NCI-H2029 (cell line): ENCODE measurements at places on chromosomes 11 and 22.

GRCh38 chr11:7573558-7574296 is 59.9 kb downstream of the PPFIBP2 start:
- DNase-seq = no peak

DNA sequence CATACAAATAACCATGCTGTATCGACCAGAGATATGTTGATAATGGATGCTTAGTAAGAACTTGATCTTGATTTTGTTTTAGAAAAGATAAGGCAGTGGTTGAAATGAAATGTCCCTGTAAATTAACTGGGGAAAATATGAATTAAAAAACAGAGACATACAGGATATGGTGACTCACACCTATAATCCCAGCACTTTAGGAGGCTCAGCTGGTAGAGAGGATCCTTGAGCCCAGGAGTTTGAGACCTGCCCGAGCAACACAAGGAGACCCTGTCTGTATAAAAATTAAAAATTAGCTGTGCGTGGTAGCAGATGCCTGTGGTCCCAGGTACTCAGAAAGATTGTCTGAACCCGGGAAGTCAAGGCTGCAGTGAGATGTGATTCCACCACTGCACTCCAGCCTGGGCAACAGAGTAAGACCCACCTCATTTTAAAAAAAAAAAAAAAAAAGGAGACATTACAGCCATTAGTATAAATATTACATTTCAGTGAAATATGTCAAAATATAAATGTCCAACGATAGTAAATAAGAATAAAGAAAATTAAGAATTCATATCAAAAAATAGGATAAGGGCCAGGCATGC is 4.6 kb downstream of the PICALM start:
- no peak for DNase-seq

- DNase-seq = no peak
Measured at GRCh38 chr22:39908136-39908535, 7.3 kb downstream of the GRAP2 start.

- no peak for DNase-seq
Measured at GRCh38 chr11:122696662-122697061, 41.1 kb downstream of the UBASH3B start.

DNA sequence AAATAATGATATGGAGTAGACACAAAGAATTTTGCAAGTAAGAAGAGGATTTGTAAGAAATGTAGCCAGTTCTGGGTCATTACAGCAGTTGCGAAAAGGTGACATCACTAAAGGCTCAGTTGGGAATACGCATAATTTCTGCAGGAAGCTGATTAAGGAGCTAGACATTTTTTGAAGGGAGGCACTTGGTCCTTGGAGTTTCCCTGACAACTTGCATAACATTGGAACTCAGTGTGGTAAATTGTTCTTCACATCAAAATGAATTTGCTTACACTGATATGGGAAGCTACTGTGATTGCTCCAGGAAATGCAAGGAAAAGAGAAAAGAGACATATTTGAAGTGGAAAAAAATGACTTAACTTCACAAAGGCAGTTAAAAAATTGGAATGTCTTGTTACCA is 626.1 kb downstream of the NELL1 start:
- no peak for DNase-seq

DNA sequence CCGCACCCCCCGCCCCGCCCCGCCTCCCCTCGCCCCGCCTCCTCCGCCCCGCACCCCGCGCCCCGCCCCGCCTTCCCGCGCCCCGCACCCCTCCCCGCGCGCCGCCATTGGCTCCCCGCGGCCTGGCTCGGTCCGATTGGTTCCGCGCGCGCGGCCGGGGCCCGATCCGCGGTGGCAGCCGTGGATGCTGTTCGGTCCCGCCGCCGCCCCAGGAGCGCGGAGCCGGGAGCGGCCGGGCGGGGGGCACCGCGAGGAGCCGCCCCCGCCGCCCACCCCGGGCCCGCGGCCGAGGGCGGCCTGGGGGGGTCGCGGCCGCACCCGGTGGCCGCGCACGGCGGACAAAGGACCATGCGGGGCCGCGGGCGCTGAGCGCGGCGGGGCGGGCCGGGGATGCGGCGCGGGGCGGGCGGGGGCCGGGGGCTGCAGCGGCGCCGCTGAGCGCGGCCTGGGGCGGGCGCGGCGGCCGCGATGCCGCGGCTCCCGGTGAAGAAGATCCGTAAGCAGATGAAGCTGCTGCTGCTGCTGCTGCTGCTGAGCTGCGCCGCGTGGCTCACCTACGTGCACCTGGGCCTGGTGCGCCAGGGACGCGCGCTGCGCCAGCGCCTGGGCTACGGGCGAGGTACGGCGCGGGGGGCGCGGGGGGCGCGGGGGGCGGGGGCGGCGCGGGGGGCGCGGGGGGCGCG is at the start of gene B4GALNT4:
B4GALNT4 (plus strand) TSS at position 164 of the 683 bp plus-strand sequence; CDS start at position 469, 305 bp downstream.
- DNase-seq = peak; percentile 10

DNA sequence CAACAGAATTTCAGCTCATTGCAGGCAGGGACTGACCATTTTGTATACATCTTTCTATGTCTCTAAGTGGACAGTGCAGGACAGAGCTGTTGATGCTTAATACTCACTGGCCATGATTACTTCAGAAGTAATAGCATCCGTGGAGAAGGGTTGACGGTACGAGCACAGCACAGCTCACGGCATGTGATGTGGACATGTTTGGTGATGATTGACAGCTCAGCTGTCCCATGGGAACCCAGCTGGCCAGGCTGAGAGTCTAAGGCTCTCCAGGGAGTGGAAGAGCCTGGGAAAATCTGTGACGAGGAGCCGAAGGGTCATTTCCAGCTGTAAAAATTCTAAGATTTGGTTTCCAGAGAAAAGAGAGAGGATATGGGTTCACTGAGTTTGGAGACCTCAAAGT is 198.2 kb downstream of the SNX19 start:
- no peak for DNase-seq

DNA sequence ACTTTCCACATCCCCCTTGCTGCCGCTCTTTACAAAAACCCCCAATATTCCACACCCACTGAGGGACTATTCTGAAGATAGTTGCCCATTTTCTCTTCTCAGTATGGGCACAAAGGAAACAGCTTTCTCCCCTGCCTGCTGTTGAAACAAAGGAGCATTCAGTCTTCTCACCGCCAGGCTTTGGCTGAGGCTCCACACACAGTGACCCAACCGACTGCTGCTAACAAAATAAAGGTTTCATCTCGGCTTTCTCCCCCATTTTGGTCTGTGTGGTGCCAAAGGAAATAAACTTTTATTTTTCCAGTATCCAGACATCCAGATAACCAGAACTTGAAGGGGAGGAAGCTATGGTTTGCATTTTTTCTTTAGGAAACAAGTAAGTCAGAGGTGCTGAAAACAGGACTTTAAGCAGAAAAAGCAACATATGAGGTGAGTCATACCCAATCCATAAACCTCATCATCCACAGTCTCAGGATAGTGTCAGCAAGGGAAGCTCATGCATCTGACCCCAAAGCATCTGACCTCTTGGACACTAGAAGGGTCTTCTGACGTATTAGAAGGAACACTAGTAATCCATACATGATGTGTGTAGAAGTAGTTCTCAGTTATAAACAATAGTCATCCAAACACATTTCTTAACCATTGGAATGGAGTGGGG is 6.4 kb downstream of the CLMP start:
- DNase-seq = no peak

- DNase-seq = no peak
Measured at GRCh38 chr11:75509020-75509720, 16.6 kb downstream of the GDPD5 start.

- DNase-seq = no peak
Measured at GRCh38 chr11:2700415-2701211, 819 bp upstream of the KCNQ1OT1 start.

GRCh38 chr11:111258046-111258445 is 12.5 kb downstream of the POU2AF2 start:
- no peak for DNase-seq

DNA sequence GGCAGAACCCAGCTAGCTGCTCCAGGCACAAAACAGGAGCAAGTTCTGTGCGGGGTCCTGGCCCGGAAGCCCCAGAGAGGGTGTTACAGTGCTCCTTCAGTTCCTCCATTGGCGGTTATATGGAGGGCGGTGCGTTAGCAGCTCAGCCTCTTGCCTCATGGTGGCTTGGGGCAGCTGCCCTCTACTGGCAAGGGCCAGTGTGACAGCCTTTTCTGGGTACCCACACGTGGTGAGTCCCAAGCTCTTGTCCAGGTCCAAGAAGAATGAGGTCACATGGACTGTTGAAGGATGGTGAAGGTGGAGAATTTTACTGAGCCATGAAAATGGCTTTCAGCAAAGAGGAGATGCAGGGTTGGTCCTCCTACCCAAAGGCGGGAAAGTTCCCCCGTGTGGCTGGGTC is 100.5 kb downstream of the WT1 start:
- DNase-seq = no peak

DNA sequence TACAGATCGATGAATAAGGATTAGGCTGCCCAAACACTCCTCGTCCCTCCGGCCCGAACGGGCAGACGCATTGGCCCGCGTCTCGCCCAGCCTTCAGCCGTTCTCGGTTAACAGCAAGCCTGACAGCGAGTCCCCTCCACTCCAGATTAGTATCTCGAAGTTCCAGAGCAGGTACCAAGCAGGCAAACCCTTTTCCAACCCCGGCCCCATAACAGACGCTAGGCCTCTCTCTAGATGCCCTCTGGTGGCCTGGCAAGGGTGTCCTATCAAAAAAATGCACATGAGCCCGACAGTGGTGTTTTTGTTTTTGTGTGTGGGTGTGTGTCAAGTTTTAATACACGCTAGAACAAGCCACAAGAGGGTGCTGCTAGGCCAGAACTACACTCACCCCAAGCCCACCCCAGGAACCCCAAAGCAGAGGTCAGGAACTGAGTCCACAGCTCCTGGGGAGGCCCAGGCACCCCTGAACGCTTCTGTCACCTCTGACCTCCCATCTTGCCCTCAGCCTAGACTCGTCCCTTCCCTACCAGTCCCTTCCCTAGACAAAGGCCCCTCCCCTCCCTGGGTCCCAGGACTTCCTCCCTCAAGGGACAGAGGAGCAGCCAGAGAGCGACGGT is 658 bp upstream of the ARFGAP2 start:
- DNase-seq = peak; percentile 53

DNA sequence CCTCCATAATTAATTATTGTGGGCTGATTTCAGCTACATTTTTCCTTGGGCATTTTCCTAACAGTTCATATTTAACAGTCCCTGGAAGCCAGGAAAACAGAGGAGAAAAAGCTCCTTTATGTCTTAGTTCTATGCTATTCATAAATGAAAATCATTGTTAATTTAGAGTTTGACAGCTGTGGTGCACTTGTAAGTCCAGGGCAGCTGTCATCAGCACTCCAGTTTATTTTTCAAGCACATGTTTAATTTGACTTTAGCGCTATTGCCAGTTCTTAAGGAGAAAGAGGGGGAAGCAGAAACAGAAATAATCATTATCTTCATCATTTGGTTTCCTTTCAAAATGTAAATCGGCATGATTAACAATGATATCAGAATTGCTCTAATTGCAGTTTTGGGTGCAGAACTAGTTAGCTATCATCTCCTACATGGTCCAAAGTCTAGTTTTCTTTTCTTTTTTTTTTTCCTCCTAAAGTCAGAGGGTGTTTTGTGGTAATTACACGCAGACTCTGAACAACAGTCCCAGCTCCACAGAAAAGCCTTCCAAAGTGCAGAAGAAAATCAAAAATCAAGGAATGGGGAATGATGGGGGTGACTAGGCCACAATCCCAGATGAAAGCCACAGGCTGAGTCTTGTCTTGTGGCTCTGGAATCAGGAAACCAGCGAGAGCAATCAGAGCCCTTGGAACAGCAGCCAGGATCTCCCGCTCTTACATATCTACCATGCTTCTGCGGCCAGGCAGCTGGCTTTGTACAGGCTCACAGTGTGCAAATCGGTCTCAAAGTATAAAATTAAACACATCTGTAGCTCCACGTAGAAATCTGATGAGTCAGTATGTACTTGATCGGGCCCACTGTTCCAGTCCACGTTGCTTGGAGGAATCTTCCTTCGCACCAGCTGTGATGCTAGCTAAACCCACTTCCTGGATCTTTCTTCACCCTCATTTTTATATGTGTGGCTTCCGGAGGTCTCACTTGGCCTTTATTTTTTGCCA is 91.9 kb downstream of the SPON1 start:
- DNase-seq = no peak

DNA sequence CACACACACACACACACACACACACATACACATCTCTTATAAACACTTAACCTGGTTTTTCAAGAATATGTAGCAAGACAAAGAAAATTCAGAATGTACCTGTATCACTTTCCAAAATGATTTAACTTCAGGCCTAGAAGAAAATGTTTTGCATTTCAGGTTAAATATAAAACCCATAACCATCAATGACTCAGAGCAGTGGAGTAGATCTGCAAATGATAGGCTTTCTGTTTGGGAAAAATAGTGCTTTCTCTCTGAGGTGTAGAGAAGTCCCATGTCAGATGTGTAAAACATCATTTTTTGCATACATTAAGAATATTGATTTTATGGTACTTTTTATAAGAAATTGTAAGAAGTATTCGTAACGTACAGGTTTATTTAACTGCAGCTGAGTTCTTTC is 116.9 kb downstream of the STK33 start:
- DNase-seq = no peak

GRCh38 chr11:44946263-44946662 is 4.4 kb downstream of the TP53I11 start:
- no peak for DNase-seq

GRCh38 chr11:43376065-43376464 is 17.3 kb downstream of the TTC17 start:
- no peak for DNase-seq

- DNase-seq = no peak
Measured at GRCh38 chr11:10305262-10305963, 540 bp downstream of the ADM start.

DNA sequence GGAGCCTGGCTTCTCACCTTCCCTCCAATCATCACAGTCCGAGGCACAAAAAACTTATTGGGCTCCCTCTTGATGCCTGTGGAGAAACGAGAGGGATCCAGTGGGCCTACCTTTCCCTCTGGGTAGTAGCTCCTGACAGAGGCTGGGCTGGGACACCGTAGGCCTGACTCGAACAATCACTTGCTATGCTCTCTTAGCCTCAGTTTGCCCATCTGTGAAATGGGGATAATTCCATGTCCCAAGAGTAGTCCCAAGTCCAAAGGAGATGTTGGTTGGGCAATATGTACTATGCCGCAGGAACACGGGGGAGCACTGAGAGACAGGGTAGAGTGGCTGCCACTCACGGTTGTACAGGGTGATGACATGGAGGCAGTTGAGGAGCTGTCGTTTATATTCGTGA is 7.6 kb upstream of the RASGRP2 start:
- DNase-seq = no peak

GRCh38 chr11:67289651-67290479 is 762 bp downstream of the ANKRD13D start:
- DNase-seq = no peak

DNA sequence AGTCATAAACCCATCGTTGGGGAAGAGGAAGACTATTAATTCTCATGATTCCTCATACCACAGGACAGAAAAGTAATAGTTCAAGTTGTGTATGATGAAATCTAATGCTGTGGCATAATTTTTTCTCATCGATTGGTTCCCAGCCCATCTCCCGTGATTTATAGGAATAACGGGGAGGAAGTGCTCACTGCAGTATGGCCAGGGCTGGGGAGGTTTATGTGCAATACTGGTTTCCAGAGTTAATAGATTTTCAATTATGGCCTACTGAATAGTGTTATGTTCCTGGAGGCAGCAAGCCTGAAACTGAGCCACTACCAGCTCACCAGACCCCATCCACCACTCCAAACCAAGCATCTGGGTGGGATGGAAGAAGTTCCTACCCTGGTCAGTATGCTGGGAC is 147.1 kb upstream of the NCAM1 start:
- no peak for DNase-seq

GRCh38 chr22:39635719-39636118 is 65.2 kb downstream of the CACNA1I start:
- DNase-seq = no peak

GRCh38 chr11:71426413-71426812 is 21.8 kb downstream of the DHCR7 start:
- DNase-seq = no peak
